ENCODE measurements at places on chromosomes 4 and X. TPM values are rescaled to one million over a fixed set of nuclear protein-coding genes. Genes with fewer than 3 reads are reported as not detected.

DNA sequence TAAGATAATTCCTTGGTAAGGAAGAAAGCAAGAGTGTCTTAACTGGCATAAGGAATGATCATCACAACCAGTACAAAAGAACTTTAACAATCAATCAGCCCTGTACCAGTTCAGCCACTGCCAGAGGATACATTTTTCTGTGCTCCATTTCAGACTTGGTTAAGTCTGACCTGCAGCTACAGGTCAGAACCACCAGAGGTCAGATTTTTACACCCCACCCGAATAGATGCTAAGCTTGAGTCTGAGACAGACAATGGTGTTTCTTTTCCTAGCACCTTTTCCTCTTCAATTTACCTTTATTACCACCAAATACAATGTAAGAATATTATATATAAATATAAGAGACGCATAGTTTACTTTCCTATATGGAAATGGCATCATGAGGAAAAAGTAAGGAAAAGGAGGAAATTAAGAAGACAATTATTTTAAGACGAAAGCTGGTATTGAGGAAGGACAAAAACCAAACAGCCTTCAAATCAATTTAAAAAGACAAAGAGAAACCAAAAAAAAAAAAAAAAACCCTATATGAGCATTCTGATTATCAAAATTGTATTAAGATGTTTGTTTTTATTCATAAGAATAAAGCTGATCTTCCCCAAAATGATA is 215.3 kb upstream of the TTC29 start:
- no peak for DNase-seq

Gene PDCL2
- not detected for total RNA-seq

Gene PABPC5
- not detected for total RNA-seq

Gene FAT4
- 4.5 TPM for total RNA-seq

Gene NOX1
- not detected for total RNA-seq

- no peak for DNase-seq
Measured at GRCh38 chr4:54784161-54784671, 126.5 kb downstream of the KIT start.

Gene ADH1B
- not detected for total RNA-seq

- no peak for DNase-seq
Measured at GRCh38 chrX:77595848-77596247, 148.7 kb downstream of the FGF16 start.

Gene MAB21L2
- not detected for total RNA-seq

- no peak for DNase-seq
Measured at GRCh38 chr4:101238706-101239105, 108.6 kb downstream of the PPP3CA start.

Measured in PC-9 (cell line).